Stimulated activated CD4-positive, alpha-beta T cell treated with anti-CD3 and anti-CD28 coated beads, Interleukin-1b, Interleukin-23, amount 100 ng/mL, for 1 hour (primary cell): ENCODE measurements at places on chromosomes 5 and 9.

DNA sequence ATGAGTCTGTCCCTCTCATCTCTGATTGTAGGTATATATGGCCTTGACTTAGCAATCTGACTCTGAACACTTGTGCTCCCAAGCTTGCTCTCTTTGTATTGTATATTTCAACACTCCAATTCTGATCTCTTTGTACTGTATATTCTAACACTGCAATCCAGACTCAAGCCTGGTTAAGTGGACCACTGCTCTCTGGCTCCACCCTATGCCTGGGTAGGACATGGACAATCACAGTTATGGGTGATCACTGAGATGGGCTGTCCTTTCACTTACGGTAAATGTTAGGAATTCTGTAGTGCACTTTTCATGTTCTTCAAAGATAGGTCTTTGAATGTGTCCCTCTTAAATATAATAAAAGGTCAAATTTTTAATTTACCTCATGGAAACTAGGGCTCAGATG is 165.1 kb downstream of the TLR4 start:
- no peak for DNase-seq

- no peak for DNase-seq
Observed at GRCh38 chr9:72917892-72918509, 34.9 kb downstream of the ALDH1A1 start.

- no peak for DNase-seq
Observed at GRCh38 chr5:57887851-57888621, 405.4 kb upstream of the ACTBL2 start.

- no peak for DNase-seq
Observed at GRCh38 chr5:172091956-172092732, 85.7 kb upstream of the FBXW11 start.

- no peak for DNase-seq
Observed at GRCh38 chr9:3850098-3850497, 324.3 kb upstream of the RFX3 start.

GRCh38 chr9:35618325-35618727 is at the start of gene CD72:
Gene CD72, minus strand, starts transcription at chr9:35618413. Its CDS starts 110 bp downstream, at chr9:35618303.
- DNase-seq: no peak

DNA sequence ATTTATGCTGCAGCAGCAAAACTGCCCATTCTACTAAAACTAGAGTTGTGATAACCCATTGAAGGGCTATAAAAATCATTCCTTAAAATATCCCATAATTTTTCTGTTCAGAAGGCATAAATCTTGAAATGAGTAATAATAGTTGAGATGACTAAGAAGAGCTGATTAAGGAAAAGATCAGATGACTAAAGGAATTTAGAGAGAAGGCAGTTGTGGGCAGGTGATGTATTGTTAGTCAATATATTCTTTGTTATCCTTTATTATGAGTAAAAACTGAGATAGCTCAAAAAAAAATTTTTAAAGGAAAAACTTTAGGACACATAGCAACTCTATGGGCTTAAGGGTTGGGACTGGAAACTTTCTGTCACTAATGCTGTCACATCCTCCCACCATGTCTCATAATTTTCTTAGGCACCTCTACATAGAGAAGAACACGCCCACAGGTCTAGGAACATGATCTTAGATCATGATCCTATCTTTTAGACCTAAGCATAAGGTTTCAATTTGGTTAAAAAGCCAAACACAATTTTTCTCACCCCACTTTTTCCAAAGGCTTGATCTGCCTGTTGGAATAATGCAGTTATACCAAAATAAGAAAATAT is 597.5 kb upstream of the MEF2C start:
- DNase-seq: no peak

DNA sequence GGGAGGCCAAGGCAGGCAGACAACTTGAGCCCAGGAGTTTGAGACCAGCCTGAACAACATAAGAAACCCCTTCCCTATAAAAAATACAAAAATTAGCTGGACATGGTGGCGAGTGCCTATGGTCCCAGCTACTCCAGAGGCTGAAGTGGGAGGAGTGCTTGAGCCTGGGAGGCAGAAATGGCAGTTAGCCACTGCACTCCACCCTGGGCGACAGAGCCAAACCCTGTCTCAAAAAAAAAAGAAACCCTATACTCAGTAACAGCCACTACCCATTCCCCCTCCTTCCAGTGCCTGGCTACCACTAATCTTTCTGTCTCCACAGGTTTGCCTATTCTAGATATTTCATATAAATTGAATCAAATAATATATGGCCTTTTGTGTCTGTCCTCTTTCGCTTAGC is 14.3 kb upstream of the SIL1 start:
- no peak for DNase-seq

DNA sequence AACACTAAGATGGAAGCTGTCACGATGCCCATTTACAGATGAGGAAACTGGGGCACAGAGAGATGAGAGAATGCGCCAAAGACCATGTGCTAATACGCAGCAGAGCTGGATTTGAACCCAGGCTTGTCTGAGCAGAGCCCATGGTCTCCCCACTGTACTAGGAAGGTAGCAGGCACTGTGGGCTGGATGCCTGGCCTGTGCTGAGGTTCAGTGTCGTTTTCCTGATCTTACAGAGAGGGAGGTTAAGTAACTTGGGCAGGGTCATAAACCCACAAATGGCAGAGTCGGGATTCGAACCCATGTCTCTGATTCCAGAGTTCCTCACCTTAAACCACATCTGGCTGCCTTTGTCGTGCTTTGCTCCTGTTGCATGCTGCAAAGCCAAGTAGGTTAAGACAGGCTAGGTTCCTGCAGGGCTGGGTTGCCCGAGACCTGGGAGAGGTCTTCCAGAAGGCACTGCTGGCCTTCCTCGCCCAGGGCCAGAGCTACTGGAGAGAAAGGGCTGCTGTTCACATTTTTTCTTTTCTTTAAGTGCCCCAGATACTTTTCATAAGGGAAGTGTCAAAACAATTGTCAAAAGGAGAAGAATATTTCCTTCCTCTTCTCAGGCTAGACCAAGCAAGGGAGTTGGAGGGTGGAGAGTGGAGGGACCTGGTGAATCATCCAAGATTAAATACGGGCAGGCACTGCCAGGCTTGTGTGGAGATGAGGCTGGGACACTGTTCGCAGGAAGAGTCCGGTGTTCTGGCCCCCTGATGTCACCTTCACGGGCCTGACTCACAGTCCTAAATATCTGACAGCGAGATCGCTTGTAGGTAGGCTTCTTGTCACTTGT is 3.2 kb downstream of the NEK6 start:
- DNase-seq: no peak
